ENCODE measurements at places on chromosomes 2 and 18.

DNA sequence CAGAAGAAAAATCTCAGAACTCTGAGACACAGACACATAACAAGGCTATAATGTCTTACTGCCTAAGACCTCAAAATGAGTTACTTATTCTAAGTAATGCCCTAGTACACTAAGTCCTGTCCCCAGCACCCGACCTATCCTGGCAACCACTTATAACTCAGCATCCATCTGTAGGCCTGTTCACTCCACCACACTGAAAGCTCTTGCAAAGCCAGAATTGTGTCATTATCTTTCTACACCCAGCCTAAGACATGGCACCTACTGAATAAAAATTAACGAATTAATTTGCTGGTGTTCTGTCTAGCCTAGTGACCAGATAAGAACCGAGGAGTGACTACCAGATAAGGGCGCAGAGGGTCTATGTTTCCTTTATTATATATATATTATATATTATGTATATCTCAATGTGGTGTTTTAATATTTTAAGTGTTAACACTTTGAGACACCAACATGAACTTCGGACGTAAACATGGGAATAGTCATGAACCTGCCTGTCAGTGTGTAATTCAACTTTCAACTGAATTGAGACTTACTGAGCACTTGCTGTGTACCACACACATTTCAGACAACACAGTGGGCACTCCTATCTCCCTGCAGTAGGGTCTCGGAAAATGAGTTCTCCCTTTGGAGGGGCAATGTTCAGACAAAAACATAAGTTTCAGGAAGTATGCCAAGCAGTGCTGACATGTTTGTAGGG, 27.7 kb downstream of the TMEM131 start:
- no peak for DNase-seq

- DNase-seq, result no peak
Observed at GRCh38 chr2:6475155-6475940, 390.4 kb downstream of the CMPK2 start.

DNA sequence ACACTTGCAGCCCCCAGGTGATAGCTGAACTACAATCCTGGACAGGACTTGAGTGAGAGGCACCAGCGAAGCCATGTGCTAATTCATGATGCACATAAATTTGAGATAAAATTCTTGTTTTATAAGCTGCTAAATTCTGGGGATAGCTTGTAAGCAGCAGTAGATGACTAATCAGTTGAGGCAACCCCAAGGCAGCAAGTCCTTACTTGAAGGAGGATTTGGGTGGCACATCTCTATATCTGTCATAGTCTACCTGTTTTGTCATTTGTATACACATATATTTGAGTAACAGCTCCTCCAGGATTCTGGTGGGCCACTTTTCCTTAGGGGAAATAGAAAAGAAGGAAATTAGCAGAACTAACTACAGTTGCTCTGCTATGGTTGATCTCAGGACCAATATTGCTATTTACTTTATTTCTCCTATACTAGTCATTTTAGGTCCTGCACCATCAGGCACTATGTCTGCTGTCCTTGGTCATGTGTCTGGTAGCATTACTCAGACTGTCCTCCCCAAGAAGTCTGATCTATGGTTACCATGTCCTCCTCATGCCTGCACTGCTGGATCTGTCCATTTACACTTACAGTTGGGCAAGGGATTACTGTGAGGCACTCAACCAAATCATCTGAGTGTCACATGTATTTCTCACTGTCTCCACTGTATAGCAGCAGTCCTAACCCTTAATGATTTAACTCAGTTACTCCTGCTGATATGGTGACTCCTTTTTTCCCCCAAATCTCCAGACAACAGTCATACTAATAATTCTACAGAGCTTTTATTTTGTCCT, 436.0 kb upstream of the CWC22 start:
- DNase-seq, result no peak

DNA sequence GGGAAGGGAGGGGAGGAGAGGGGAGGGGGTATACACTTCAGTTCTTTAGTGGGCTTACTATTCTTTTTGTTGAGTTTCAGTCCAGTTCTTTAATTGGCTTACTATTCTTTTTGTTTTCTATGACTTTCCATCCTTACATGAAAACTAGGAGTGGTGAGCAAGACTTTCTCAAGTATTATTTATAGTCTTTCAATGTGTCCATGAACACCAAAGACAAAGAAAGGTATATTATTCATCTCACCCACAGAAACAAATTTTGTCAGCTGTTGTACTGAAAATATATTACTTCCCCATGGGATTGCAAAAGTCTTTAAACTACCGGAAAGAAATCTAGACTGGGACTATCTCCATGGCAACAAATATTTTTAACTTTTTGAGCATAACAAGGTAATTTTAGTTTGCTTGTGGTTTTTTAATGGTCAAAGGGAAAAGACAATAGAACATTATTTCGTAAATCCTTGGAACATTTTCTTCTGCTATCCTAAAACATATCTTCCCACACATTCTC, 17.6 kb downstream of the ADAM17 start:
- DNase-seq, result no peak

- DNase-seq, result no peak
Observed at GRCh38 chr2:58341047-58341446, 99.9 kb upstream of the FANCL start.
